ENCODE measurements at places on chromosomes 13 and 19. TPM values are rescaled to one million over a fixed set of nuclear protein-coding genes. Genes with fewer than 3 reads are reported as not detected.

DNA sequence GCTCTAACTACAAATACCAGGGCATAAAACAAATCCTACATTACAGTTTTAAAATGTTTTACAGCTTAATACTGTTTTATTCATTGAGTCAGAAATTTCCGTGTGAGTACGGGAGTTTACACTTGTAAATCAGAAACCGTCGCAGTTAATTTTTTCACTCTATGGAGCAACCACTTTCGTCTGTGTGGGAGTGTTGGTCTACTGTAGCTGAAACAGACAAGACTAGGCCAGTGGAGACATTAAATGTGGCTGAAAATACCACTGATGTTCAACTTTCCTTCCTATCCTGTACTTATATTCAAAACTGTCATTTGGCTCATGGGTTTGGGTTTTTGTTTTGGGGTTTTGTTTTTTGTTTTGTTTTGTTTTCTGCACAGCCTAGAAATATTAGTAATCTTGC, 268.7 kb downstream of the DCT start:
- no peak for DNase-seq

DNA sequence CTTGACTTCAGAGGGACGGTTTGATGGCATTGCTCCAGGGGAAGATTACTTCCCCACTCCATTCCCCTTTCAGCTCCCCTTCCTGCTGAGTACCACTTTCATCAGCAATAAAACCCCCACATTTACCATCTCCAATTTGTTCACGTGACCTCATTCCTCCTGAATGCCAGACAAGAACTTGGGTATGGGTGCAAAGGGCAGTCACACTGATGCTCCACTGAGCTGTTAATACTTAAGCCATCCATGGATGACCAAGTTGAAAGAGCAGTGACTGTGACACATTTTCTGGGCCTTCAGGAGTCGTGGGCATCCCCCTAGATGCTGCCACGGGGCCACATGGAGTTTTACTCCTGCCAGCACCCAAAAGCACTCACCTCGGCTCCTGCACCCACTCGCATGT, 93.1 kb downstream of the STOML3 start:
- DNase-seq = no peak

GRCh38 chr13:111846391-111847159, 220.4 kb upstream of the SOX1 start:
- DNase-seq = peak; percentile 71

SLC10A2 gene
- not detected for total RNA-seq

- peak; percentile 79 for DNase-seq
Observed at GRCh38 chr19:38706792-38707511, 37.3 kb downstream of the CAPN12 start.

DNA sequence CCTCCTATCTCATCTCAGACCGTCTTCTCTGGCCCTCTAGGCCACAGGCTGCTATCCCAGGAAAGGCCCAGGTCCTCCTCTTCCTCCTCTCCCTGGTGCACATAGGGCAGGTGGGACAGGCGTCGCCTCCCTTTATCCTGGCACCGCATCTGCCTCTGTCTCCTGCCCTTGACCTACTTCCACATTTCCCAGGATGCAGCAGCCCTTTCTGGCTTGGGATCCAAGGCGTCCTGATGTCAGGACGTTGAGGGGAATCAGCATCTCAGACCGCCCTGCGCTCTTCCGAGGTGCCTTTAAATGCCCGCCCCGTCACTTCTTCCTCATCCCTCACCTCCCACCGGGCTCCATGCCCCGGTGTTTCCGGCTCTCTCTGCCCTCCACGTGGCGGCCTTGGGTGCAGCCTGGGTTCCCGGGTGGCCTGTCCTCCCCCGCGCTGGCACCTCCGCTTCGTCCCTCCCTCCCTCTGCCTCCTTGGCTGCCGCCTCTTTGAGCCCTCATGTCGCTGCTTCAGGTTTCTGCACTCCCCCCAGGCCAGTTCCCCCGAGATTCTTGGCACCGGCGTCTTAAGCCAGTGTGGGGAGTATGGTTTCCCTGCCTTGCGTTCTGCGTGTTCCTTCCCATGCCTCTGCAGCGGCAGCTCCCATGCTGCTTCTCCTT, 66.3 kb downstream of the KDM4B start:
- no peak for DNase-seq

GRCh38 chr19:2507109-2507508, 31.2 kb downstream of the GADD45B start:
- peak; percentile 32 for DNase-seq

PRR20B gene
- total RNA-seq = not detected

FARP1 gene
- 26.1 TPM for total RNA-seq

AMH gene
- 10.5 TPM for total RNA-seq

- peak; percentile 57 for DNase-seq
Observed at GRCh38 chr13:66994097-66994496, 236.0 kb downstream of the PCDH9 start.

DNA sequence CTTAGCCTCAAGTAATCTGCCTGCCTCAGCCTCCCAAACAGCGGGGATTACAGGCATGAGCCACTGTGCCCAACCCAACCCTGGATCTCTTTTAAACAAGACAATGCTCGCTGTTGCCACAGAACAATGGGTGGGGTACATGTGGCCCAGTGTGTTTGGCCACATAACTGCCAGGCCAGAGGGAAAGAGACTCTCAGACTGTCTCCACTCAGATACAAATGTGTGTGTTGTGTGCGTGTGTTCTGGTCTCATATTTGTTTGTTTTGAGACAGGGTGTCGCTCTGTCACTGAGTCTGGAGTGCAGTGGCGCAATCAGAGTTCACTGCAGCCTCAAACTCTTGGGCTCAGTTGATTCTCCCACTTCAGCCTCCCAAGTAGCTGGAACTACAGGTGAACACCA, 25.8 kb downstream of the LDLR start:
- DNase-seq = no peak

RFC3 gene
- total RNA-seq = 52.0 TPM

NANOS3 gene
- total RNA-seq = not detected

DNA sequence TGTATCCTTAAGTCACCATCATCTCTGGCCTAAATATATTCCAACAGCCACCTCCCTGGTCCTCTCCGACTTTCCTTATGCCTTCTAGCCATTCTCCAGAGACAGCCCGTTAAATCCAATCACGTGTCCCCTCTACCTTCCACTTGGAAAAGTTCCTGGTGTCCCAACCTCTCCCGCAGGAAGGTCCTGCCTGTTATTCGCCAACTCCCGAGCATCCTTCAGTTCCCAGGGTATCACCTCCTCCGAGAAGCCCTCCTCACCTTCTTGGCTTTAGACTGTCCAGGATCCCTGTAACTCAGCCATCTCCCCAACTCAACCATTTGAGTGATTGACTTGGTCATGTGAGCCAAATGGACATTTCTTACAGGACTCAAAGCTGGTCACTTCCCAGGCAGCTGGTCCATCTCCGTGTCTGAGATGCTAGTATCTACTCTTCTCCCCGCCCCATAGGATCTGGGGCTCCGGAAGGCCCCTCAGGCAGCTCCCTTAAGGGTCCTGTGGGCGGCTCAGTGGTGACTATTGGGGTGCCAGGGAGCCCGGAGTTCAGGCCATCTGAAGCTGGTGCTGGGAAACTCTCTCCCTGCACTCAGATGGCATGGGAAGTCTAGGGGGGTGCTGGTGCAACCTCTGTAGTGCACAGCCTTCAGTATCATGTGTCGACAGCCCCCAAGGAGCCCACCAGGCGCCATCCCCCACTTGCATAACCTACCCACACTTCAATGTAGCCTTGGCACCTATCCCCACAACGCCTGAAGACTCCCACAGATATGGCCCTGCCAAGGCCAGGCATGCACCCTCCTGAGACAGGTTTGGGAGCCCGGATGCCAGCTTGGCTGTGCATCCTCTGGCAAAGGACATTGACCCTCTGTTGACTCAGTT, 27.9 kb upstream of the NANOS3 start:
- peak; percentile 33 for DNase-seq

DNA sequence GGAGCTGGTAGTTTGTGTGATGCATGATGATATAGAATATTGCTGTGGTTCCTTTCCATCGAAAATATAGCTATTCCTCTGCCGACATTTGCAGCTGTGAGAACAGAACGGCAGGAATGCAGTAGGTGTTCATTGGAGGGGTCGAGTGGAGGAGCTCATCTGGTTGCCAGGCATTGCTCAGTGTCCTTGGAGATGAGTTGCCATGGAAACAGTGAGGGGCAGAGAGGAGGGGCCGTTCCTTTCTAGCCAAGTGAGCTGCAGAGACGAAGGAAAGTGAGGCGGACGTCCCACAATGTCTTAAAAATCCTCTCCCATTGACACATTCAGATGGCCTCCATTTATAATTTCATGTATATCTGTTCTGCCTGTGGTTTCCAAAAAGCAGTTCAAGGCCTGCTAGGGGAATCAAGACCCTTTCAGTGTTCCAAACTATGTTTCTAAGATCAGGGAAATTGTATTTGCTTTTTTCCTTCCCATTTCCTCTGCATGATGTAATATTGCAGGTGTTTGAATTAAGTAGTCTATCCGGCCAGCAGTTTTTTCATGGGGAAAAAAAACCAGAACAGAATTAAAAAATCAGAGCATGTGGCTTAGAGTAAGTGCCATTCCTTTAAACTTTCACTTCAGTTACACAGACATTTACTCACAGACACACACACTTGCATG, 41.2 kb upstream of the ZNF835 start:
- no peak for DNase-seq

TRIM28 gene
- total RNA-seq = 1,648 TPM

KLK8 gene
- 11.0 TPM for total RNA-seq

PTGER1 gene
- total RNA-seq = 0.22 TPM

GRCh38 chr13:43988302-43988701, 108.6 kb downstream of the LACC1 start:
- no peak for DNase-seq

STXBP2 gene
- total RNA-seq = 25.9 TPM

GRCh38 chr13:45940061-45940460, 88.5 kb upstream of the SIAH3 start:
- no peak for DNase-seq

- DNase-seq = no peak
Observed at GRCh38 chr13:30881191-30881651, 24.9 kb upstream of the MEDAG start.

DNA sequence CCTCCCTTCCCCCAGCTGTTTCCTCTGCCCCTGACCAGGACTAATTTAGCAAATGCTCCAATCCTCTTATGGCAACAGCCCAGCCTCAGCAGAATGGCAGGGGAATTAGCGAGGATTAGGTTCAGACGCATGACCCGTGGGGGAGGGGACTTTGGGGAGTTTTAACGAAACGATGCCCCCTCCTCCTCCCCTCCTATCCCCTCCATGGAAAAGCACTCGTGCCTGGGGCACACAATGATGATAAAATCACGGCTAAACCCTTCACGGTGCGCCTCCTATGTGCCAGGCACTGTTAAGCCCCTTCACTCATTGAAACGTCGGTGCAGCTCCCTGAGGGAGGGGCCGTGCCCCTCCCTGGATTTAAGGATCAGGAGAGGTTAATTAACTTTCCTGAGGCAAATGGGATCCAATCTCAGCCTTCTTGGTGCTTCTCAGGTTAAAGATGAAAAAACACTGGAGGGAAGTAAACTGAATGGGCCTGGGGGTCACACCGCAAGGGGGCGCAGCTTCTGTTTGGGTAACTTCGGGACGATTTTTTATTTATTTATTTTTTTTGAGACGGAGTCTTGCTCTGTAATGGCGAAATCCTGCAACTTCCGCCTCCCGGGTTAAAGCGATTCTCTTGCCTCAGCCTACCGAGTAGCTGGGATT, 10.1 kb upstream of the TPRX2 start:
- DNase-seq = peak; percentile 55

DNA sequence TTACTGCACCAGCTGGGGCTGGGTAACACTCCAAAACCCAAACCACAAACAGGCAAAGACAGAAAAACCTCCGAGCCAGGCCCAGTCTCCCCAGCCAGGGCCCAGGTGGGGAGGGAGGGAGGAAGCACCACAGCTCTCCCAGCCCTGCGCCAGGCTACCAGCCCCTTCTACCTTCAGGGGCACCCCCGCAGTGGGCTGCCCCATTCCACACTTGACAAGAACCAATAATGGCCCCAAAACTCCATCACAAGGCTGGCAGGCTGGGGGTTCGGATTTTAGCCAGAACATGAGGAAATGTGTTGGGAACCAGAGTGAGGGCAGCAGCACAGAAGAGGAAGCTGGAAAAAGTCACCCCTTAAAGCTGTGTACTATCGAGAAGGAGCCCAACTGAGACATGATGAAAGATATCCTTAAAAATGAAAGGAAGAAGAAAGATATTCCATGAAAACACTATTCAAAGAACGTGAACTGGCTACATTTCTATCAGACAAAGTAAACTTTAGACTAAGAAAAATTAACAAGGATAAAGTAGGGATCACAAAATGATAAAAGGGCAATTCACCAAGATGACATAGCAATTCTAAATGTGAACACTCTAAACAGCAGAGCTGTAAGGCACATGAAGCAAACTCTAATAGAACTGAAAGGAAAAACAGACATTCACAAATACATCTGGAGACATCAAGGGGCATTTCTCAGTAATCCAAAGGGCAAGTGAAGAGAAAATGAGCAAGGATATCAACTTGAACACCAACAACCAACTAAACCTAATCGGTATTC, 12.9 kb downstream of the TUBGCP3 start:
- DNase-seq = no peak

PSG3 gene
- total RNA-seq = not detected

NRTN gene
- 8.5 TPM for total RNA-seq

TEX101 gene
- not detected for total RNA-seq

GRCh38 chr19:49094505-49095482, 9.5 kb downstream of the SNRNP70 start:
- no peak for DNase-seq

DNA sequence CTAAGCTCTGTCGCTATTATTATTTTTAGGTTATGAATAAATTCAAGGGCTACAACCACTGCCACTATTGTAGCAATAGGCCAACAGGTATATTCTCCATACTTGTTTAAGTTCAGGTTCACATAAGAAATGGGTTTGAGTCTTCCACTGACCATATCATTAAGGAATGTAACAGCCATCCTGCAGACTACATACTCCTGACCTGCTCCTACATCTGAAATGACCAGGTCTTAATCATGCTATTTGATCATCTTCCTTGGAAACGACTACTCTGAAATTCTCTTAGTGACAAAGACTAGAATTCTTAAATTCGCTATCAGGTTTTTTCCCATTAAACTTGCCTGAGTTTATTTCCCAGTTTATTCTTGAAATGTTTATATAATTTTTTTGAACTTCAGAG, 66.8 kb downstream of the IPO5 start:
- DNase-seq = no peak

DNA sequence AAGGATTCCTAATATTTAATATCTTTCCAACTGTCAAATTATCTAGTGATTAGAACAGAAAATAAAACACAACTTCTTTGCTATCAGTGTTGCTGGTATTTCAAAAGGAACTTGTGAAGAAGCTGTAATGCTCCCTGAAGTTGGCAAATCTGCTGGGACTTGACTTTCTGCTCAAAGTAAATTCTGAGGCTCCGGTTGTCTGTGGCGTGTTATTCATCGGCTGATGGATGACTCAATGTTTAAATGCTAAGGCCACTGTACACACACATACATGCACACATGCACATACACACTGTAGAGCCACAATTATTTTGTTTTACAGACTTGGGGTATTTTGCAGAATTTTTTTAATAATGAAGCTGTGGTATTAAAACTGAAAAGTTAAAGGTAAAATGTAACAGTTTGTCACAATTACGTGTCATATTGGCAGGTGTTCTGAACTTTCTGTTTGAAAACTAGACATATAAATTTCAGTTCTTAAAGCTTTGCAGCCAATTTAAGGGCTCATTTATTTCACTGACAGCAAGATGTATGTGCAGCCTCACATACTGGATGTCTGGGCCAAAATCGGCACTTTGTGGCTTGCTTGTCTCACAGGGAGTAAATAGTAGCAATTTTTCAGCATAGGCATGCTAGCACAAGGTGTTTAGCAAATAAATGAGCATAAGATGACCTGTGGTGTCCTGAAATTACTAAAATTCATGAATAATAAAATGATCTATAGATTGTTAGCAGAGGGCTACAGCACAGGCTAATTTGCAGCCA, 1691.7 kb upstream of the PCDH20 start:
- no peak for DNase-seq

LRRC8E gene
- 1.6 TPM for total RNA-seq

GRCh38 chr19:46205183-46205984, 24.2 kb upstream of the IGFL1 start:
- no peak for DNase-seq
